ENCODE measurements at places on chromosomes 12 and 14. TPM values are rescaled to one million over a fixed set of nuclear protein-coding genes. Genes with fewer than 3 reads are reported as not detected.

Gene GPR84
- not detected for total RNA-seq

Gene IFNG-AS1
- total RNA-seq = not detected

Gene KLRK1
- total RNA-seq = not detected

Gene TAS2R19
- 1.9 TPM for total RNA-seq

Gene KLRG1
- total RNA-seq = 0.17 TPM

Gene EFS
- 29.6 TPM for total RNA-seq

Gene MORN3
- 0.15 TPM for total RNA-seq

Gene INHBE
- 8.4 TPM for total RNA-seq

Gene CCND2
- 158 TPM for total RNA-seq

Gene ALDH1L2
- 153 TPM for total RNA-seq

Gene MAP3K9
- 3.0 TPM for total RNA-seq

Gene CLEC1B
- not detected for total RNA-seq

Gene GABARAPL1
- 47.7 TPM for total RNA-seq

Gene NRXN3
- total RNA-seq = 7.0 TPM

Gene RPL10L
- total RNA-seq = not detected

Gene SLC6A12
- total RNA-seq = not detected

Gene GLIPR1L1
- not detected for total RNA-seq

Gene PRMT5
- 42.0 TPM for total RNA-seq

Gene KRT86
- 0.44 TPM for total RNA-seq

Gene C14orf132
- 33.2 TPM for total RNA-seq

Gene KRT77
- not detected for total RNA-seq

Gene ADAM21
- total RNA-seq = 0.15 TPM

Gene SERPINA10
- total RNA-seq = not detected

Gene SYT10
- not detected for total RNA-seq

Gene STON2
- total RNA-seq = not detected

Gene TMEM119
- 48.3 TPM for total RNA-seq

Gene SUDS3
- total RNA-seq = 22.6 TPM
